ENCODE measurements at places on chromosomes 3 and 15.

DNA sequence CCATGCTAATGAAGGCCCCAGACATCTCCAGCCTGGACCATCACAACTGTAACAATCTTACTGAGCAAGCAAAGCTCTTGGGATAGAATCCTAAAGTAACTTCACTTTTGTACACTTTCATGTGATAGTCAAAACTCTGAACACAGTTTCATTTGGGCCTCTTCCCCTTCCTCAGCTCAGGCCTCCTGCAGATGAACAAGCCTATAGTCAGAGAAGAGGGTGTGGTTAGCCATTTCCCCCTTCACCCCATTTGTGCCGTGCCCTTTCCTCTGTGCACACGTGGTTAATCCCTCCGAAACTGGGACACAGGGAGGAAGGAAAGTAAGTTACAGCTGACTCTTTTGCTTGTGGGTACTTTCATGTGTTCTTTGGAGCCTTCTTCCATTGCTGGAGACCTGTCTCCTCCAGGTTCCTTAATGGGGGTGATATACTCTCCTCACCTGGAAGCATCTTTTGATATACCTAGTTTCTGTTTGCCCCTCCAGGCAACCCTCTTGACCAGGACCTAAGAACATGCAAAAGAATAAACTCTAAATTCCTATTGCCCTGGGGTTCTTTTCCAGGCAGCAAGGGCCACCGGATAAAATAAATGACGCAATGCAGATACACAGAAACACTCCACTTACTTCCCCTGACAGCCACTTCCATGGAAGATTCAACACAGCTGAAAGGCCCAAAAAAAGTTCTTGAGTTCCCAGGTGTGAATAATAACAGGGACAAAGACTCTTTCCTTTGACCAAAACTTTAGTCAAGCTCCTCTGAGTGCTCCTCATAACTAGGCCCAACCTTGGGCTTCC is 29.6 kb upstream of the CSTA start:
- peak; percentile 8 for DNase-seq

- DNase-seq: no peak
These were observed 1.6 kb upstream of the ABI3BP start for GRCh38 chr3:100994809-100995208.

GRCh38 chr3:133930341-133930933 is 34.8 kb upstream of the RAB6B start:
- DNase-seq: peak; percentile 67

DNA sequence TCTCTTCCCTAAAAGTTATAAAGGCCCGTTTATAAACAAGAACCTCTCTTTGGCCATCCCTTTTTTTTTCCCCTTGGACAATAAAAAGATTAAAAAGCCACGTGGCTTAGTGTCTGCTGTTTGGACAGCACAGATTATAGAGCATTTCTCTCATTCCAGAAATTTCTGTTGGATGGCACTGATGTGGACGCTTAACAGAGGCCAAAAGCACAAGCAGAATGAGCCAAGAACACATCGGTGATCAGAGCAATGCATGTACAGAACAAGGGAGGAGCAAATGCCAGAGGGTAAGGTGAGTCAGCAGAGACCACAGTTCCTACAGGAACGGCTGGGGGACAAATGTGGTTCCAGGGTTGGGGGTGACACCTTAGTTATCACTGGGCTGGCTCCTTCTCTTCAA is 30.3 kb upstream of the CTNNB1 start:
- DNase-seq: no peak

DNA sequence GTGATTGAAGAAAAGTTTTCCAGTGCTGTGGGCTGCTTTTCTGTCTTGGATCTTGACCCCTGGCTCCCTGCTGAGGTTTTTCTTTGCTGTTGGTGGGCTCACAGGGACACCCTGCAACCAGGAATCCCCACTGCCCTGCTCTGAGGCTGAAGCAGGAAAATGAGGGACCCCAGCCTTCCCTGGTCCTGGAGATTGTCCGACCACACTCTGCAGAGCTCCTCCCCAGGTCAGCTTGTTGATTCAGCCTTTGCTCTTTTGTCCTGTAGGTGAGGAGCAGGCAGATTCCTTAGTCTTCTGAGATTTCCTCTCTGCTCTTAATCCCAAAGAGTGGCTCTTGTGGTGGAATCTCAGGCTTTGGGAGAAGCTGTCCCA is 194.5 kb downstream of the RPLP1 start:
- no peak for DNase-seq

GRCh38 chr3:143288944-143289343 is 169.4 kb downstream of the CHST2 start:
- no peak for DNase-seq

DNA sequence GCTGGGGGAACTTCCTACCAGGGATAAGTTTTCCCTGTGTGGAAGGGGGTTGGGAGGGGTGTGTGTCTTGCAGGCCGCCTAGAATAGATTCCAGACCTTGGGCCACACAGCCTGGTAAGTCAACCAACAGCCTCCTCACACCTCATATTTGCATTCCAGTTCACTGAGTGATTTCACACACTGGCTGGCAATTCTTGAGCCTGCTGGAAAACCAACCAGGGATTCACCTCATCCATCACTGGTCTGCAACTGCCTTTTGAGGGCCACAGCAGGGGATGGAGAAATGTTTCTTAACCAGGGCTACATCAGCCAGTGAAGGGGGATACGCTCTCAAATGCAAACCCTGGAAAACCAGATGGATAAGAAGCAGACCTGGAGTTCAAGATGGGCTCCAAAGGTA is 2.0 kb downstream of the FSTL1 start:
- peak; percentile 58 for DNase-seq

- no peak for DNase-seq
These were observed 173.2 kb upstream of the PRICKLE2 start for GRCh38 chr3:64398476-64398875.

DNA sequence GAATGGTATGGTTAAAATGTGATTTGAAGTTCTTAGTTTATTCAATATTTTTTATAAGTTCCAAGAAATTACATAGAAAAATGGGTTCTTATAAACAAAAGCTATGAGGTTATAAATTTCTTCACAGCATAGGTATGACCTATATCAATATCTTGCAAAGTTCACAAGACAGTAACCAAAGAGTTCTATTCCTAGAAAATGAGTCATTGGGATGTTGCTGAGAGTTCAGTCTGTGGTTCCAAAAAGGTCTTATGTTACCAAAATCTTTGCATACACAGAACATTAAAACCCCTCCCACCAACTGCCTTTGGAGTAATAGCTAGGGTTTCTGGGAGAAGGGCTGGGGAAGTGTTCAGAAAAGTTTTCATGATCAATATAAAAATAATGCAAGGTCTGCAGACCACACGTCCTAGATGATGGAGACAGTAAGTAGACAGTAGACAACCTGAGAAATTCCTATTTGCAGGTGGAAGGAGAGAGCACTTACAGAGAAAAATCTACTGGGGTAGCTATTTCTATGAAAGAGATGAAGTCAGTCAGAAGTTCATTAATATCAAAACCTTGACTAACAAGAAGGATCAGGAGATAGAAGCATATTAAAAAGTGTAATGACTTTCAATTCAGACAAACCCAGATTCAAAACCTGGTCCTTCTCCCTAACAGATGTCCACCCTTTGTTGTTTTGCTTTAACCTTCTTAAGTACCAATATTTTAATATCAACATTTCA is 279.3 kb downstream of the KCNH8 start:
- no peak for DNase-seq

- no peak for DNase-seq
These were observed 159.0 kb upstream of the TSC22D2 start for GRCh38 chr3:150248888-150249681.

DNA sequence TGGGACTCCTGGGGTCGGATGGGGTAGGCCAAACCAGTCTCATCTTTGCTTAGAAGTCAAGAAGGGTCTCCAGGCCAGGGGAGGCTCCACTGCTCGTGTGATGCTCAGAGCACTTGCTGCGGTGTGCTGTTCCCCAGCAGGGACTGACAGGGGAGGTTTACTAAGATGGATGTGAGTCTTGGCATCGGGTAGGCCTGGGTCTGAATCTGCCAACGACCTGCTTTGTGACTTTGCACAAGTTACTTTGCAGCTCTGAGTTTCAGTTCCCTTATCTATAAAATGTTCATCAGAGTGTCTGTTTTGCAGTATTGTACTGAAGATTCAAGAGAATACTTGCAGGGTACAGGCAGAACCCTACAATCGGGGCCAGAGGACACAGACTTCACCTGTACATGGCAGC is 17.3 kb upstream of the CDCP1 start:
- no peak for DNase-seq

DNA sequence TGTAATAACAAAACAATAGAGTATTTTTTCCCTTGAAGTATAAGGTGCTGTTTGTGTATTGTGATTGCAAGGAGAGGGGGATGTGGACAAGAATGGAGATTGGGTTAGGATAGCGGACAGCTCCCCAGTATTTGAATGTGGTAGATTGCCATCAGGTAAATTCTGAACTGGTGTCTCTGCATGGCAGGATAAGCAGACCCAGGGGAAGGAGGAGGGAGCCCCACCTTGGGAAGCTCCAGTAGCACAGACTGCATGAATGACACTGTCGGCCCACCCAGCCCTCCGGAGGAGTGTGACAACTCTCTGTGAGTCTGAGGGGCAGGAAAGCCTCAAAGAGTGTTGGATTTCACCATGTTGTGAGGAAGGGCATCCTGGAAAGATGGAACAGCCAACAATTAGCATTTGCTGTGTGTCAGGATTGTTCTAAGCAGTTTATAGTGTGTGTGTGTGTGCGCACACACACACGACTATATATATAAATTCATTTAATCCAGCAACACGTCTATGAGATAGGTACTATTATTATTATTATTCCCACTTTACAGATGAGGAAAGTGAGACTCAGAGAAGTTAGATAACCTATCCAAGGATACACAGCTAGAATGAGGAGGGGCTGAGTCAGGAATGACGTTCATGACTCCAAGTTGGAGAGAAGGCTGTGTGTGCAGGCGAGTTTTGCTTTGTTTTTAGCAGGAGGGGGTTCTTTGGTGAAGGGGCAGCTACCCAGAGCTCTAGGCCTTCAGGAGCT is 63.4 kb upstream of the LCTL start:
- DNase-seq: no peak

- DNase-seq: no peak
These were observed 10.0 kb downstream of the SNTN start for GRCh38 chr3:63662500-63662899.

DNA sequence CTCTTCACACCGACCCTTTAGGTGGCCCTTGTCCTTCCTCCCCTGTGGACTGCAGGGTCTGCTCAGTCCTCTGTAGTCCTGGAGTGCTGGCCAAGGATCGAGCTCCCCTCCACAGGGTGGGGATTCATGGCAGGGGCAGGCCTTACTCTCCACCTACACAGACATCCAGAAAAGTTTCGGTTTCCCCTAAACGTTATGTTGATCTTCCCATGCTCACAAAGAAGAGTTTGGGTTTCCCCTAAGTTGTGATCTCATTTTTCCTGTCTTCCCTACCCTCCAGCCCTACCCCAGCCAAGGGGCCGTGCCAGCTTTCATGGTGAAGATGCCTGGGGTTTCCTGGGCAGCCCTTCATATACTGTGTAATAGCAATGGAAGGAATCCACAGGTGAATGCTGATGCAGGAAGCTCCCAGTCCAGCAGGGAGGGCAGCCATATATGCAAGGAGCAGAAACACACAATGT is 10.3 kb downstream of the STOML1 start:
- no peak for DNase-seq

DNA sequence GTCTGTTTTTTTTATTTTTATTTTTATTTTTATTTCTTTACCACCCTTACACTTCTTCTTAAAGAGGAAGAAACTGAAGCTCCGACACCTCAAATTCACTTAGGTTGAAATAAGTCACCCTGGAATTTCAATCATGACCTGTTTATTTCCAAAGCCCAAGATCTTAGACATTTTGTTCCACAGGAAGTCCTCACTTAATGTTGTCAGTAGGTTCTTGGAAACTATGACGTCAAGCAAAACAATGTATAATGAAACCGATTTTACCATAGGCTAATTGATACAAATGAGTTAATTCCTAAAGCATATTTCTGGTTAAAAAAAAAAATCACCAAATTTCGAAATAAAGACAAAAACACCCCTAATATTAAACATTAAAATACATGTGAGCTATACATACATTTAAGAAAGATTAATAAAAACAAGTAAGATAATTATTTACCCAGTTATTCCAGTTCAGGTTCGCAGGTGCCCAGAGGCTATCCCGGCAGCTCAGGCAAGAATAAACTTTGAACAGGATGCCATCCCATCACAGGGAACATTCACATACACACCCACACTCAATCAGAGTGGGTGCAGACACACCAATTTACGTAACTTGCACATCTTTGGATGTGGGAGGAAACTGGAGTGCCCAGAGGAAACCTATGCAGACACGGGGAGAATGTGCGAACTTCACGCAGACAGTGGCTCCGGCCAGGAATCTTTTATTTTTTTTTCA is 391.0 kb downstream of the RAP2B start:
- no peak for DNase-seq

DNA sequence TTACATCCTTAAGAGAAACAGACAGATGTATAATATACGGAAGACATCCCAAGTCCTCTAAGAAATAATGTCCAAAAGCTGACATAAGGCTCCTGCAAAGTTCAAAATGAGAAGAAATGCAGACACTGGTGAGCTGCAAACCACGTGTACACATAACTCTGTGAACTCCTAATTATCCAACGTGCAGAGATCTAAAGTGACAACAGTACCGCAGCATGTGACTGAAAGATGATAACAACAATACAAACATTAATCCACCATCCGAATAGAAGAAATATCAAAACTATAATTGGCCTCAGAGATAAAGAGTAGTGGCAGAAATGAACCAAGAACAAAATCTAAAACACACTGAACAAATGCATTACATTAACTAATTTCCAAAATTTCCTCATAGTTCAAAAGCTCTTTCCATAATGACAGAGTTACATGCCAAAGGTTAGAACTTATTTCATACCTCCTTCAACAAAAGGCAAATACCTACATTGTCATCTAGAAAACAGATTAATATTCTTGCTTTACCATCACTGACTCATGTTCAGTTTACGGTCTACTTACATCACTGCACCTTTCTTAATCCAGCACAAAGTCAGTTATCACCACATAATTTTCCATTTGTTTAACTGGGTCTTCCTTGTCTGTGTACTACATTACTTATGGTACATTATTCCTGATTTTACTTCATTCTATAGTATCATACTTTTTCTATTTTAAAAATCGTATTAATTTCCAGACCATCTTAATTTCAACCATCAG is 2.2 kb downstream of the PDCD10 start:
- no peak for DNase-seq

DNA sequence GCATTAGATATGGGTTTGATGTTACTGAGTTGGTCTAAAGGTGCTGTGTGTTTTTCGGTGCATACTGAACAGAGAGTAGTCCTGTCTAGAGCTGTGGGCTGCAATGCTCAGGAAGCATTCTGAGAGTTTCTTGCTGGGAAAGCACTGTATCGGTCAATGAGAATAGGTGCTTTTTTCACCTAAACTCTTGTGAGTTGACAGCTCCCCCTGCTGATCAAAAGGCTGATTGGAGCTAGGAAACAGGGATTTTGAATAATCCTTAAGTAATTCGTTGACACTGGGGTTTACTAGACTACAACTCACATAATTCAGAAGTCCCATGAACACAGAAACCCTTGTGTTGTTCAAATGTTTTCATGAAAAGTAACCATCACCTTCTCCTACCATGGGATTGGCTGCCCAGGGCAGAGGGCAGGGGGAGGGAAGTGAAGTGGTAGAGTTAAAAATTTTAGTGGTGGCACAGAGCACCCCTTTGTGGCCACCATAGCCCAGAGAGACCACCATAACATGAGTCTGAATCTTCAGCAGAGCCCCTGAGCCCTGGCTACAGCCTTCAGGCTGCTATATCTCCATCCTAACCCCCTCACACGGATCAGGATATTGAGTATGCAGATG is 13.0 kb upstream of the MANF start:
- peak; percentile 42 for DNase-seq

GRCh38 chr3:43950775-43951174 is 260.0 kb downstream of the ABHD5 start:
- no peak for DNase-seq

All from hindlimb muscle (tissue), 1 donor.